CD4-positive, alpha-beta T cell treated with Interleukin-21 for 1 hour (primary cell): ENCODE measurements at places on chromosomes 12 and 14.

- no peak for DNase-seq
Observed at GRCh38 chr14:63308723-63309317, 9.9 kb downstream of the GPHB5 start.

DNA sequence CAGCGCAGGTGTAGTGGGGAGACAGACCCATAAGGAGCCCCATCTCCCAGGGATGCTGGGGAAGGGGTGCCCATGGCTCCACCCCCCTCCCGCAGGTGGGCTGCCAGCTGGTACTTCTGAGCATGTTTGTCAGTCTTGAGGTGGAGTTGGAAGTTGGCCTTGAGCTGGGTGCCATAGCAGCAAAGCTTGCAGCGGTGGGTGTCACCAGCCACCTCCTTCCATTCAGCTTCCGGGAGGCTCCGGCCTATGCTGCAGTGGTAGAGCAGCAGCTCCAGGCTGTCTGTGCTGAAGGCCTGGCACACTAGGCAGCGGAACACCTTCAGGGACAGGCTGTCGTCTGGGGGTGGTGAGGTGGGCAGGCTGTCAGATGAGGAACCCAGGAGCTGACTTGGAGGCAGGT, 18.9 kb downstream of the ZFHX2 start:
- no peak for DNase-seq

DNA sequence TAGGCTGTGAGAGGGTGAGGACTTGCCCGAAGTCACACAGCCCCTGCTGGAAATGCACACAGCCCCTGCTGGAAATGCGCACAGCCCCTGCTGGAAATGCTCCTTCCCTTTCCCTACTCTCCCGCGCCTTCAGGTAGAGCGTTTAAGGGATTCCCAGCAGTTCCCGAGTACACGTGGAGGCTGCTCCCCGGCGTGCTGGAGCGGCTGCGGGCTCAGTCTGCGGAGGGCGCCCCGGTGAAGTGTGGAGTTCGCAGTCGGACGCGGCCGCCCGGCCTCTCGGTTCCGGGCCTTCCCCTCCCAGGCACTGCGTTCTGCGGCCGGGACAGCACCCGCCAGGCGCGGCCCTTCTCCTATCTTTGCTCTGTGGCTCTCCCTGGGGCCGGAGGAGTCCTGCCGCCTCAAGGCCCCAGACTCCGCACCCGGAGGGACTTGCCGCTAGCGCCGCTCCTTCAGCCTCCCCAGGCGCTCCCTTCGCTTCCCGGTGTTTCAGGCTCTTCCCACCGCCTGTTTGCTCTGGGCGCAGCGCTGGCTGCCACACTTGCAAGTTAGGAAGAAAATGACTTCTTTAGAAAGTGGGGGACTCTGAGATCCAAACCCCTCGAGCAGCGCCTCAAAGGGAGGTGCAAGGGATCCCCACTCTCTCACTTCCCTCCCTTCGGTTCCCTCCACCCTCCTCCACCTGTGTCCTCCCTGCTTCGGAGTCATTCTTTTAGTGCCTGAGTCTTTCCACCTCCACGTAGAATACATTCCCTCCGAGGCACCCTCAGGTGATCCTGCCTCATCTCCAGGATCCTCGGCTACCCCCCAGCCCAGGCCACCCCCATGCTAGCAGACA, 8.3 kb upstream of the TBX5 start:
- no peak for DNase-seq

DNA sequence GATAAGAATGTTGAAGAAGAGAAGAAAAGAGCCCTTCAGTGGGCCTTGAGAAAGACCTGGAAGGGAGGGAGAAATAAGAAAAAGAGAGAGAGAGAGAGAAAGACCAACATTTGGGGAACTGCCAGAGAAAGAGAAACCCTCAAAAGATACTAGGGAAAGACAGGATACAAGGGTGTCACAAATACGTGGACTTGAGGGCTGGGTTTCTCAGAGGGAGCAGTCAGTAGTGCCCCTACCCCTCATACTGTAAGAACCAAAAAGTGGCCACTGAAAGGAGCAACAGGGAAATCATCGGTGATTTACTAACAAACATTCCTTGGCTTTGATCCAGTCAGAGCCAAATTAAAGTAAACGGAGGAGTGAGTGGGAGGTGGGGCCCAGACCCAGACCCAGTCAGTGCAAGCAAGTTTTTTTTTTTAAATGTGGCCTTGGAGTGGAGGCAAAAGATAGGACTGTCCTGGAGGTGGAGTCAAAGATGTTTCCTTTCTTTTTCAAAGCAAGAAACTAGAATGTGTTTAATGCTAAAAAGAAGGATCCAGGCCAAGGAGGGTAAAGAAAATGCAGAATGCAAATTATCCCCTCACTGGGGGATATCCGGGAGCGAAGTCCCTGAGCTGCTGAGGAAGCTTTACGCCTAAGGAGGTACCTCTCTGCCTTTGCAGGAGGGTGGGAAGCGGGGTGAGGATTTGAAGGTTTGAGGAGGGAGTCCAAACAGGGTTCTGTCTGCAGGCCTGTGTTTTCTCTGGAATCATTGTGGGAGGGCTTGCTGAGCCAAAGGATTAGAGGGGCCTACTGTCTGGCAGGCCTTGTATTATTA, 143.5 kb upstream of the AMIGO2 start:
- DNase-seq, result no peak

GRCh38 chr12:74586251-74586650, 48.6 kb downstream of the ATXN7L3B start:
- DNase-seq, result no peak

DNA sequence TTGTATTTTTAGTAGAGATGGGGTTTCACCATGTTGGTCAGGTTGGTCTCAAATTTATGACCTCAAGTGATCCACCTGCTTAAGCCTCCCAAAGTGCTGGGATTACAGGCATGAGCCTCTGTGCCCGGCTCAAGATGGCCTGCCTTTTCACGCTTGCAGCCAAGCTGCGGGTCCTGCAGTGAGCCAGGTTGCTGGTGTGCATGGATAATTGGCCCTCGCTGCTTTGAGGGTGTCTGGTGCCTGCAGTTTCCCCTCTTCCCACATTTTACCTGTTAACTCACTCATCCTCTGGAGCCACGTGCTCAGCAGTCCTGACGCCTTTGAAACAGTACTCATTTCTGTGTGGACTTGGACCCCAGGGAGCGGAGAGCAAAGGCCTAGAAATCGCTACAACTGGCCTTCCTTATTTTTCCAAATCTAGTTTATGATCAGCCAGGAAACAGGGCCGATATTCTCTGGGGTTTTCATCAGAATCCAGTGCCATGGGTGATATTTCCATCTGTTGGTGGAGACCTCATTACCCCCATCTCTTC, 42.2 kb downstream of the TPCN1 start:
- no peak for DNase-seq

- DNase-seq, result no peak
Observed at GRCh38 chr14:33563191-33563900, 387.5 kb downstream of the EGLN3 start.

GRCh38 chr14:83356080-83356479, 1822.4 kb upstream of the SEL1L start:
- DNase-seq, result no peak
